ENCODE measurements at places on chromosomes 12 and 14. TPM values are rescaled to one million over a fixed set of nuclear protein-coding genes. Genes with fewer than 3 reads are reported as not detected.

GRCh38 chr14:101109981-101110728, 206.6 kb upstream of the RTL1 start:
- no peak for DNase-seq

FOXN4 gene
- not detected for total RNA-seq

GRCh38 chr12:84124211-84124610, 788.4 kb downstream of the SLC6A15 start:
- DNase-seq: no peak

TMCC3 gene
- total RNA-seq: 14.7 TPM

- DNase-seq: no peak
Measured at GRCh38 chr12:119225454-119225853, 46.7 kb downstream of the HSPB8 start.

GRCh38 chr14:26905229-26905628, 307.4 kb upstream of the NOVA1 start:
- DNase-seq: no peak
